ENCODE measurements at places on chromosomes 5 and 9.

GRCh38 chr5:149794487-149794971, 64.4 kb downstream of the PPARGC1B start:
- peak; percentile 58 for DNase-seq

DNA sequence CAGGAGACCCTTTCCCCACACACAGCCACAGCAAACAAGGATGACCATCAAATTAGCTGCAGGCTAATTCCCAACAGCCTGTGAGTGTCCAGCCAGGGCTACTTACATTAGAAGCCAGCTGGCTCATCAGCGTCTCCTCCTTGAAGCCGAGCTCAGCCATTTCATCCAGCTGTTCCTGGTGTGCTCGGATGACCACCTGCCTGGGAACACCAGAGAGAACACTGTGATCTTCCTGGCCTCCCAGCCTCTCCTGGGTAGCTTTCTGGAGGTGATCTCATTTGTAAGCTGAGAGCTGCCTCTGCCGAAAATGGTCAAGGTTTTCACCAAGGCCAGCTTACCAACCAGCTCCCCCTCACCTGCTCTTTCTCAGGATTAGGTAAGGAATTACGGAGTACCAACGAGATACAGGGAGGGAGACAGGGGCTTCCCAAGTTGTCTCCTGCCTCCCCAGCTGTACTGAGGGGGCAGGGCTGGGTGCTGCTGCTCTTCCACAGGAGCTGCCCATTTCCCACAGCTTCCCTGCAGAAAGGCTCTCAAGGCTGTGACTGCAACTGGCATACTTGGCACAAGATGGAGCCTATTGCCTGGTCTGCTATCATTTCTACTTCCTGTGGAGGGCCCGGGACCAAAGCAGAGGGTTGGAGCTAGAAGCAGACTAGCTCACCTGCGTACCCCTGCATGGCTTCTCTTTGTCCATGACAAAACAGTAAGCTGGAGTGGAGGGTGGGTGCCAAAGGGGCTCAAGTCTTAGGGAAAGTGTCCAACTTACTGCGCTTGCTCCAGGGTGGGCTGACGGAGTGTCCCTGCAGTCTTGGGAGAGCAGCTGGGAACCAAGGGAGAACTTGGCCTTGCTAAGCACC, 73.9 kb downstream of the KIF24 start:
- peak; percentile 41 for DNase-seq

DNA sequence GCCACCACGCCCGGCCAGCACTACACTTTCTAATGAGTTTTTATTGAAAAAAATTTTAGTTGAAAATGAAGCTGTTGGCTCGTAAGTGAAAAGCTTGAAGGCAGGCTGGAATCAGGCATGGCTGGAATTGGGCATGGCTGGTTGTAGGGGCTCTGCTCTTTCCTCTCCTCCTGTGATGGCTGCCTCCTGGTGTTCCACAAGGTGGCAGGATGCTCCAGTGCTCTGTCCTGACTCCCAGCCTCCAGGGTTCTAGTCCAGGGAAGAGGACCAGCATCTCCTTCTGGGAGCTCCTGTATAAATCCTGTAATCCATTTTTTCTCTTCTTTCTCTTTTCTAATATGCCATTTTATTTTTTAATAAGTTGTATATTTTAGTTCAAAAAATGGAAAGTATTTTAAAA, 57.2 kb upstream of the DHFR start:
- peak; percentile 21 for DNase-seq

- DNase-seq = peak; percentile 47
These were observed 132.6 kb downstream of the MRPL36 start for GRCh38 chr5:1666812-1667588.

DNA sequence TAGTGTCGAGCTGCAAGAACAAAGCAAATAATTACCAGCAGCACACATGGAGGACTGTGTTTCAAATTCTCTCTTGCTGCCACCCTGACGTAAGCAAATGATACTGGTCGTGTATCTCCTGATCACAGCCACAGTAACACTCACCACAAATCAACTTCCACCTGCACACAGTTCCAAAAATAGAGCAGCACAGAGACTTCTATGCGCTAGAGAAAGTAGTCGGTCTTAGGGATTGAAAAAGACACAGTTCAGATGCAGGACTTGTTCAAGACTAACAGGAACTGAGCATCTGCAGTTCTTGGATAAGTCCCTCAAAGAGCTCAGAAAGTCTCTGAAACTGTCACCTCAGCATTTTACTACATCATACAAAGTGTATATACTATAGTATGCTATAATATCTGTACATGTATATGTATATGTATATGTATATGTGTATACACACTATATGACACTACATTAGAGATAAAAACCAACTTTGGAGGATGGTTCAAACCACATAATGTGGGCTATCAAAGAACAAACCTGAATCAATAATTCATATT, 279.0 kb downstream of the GLIS3 start:
- DNase-seq = no peak

- no peak for DNase-seq
These were observed 27.3 kb downstream of the ZNF366 start for GRCh38 chr5:72479921-72480320.

- no peak for DNase-seq
These were observed 202.1 kb upstream of the WWC1 start for GRCh38 chr5:168089201-168089887.

GRCh38 chr9:136059321-136059791, 35.7 kb downstream of the NACC2 start:
- DNase-seq = no peak

DNA sequence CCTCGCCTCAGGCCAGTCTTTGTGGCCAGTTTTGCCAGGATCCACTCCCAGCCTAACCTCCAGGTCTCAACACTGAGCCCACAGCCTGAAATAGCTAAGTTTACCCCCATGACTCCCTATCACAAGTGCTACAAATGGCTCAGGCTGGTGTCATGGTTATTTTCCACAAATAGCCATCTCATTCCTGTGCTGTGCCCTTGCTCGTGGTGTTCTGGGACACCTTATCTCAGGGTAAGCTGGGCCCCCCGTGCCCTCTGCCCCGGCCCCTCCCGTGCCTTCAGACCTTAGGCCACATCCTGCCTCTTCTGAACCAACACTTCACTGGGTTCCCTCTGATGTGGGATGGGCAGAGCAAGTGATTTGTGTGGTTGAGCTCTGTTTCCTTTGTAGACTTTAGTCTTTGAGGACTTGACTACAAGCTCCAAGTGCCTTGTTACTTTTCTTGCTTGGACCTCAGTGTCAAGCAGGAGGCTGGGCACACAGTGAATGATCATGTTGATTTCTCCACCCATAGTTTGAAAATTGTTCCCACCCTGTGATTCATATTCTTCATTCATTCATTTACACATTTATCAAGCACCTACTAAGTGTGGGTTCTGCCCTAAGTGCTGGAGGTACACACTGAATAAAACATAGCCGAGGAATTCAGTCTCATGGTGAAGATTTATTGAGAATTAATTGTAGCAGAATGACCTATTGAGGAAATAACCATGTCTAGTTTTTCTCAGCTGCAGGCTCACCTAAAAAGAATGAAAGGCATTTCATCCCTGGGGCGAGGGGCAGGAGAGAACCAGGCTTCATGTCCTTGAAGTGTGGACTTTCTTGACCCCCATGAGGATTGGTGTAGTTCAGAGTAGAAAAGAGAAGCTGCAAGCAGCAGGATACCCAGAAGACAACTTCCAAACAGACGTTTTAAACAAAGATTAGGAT, 84.5 kb upstream of the CTNNA1 start:
- DNase-seq = no peak

DNA sequence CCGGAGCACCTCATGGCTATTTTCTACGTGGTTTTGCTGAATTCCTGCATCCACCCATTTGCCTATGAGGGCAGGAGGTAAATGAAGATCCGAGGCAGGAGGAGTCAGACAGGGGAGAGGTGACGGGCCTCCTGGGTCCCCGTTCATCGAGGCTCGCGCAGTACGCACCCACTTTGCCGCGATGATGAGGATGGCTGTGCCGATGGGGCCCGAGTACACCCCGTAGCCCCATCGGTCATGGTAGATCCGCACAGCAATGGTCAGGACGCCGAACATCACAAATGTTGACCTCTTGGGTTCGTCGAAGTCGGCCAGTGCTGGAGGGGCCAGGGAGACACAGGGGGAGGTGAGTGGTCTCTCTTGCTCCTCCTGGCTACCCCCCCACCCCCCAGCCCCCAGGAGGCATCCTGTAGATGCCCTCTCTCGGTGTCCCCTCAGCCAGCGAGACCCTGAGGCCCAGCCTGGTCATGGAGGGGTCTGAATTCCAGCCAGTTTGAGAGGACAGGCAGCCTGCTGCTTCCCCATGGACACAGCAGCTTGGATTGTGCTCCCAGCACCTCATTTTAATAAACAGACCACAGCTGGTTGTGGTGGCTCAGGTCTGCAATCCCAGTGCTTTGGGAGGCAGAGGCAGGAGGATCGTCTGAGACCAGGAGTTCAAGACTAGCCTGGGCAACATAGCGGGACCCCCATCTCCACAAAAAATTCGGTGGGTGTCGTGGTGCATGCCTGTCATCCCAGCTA, 5.9 kb downstream of the MYMK start:
- no peak for DNase-seq

GRCh38 chr5:42851481-42851880, 39.8 kb upstream of the SELENOP start:
- DNase-seq = no peak

GRCh38 chr5:32301891-32302290, 10.8 kb downstream of the MTMR12 start:
- no peak for DNase-seq

- DNase-seq = peak; percentile 4
These were observed 116.8 kb downstream of the ADAMTS6 start for GRCh38 chr5:65364907-65365306.

DNA sequence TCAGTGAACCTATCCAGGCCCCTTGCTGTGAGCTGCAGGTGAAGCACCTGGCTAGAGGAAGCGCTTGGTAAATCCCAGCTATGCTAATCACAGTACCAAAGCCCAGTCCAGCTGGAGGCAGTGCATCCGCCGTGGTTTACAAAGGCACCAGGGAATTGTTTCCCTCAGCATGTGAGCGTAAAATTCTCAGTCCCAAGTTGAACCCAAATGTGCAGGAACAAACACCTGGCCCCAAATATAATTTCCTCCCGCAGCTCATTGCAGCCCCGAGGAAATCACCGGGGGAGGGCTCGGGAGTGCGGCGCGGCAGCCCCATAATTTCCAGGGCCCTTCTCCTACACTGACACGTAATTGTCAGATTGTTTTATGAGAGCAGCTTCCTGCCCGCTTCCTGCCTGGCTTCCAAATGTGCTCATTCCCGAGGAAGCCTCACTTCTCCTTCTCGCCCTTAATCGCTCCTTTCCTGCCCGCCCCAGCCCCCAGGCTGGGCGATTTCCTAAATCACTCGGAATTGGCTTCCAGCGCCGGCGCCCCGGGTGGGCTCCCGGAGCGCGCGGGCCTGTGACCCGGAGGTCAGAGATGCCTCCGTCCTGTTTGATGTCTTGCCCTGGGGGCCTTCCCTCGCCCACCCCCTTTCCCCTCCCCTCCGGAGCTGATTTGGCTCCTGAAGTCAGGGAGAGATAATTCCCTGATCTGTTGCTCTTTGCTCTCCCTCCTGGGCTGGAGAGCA, 134.4 kb downstream of the FGF1 start:
- DNase-seq = no peak

- no peak for DNase-seq
These were observed 64.7 kb downstream of the RXRA start for GRCh38 chr9:134390947-134391318.

GRCh38 chr5:133793756-133794465, 174.5 kb downstream of the C5orf15 start:
- DNase-seq = no peak

- peak; percentile 31 for DNase-seq
These were observed 26.1 kb upstream of the MACIR start for GRCh38 chr5:103232393-103232999.

DNA sequence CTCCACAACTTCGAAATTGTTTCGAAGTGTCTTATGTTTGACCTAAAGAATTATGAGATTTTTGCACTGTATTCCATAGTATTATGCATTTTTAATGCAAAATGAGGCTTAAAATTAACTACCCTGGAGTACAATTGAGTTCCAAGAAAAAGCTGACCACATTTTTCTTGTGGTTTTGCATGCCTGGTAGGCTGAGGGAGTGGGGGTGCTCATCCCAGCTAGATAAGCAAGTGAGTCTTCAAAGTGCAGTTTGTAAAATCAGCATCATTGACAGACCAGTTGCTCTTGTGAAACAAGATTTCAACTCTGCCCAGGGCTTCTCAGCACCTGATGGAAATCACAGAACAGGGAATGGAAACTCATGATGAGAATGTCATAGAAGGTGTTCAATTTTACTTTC, 17.0 kb upstream of the NDUFS4 start:
- DNase-seq = no peak

- no peak for DNase-seq
These were observed 44.6 kb upstream of the GLDC start for GRCh38 chr9:6689893-6690674.

- DNase-seq = no peak
These were observed 531.9 kb upstream of the CHD1 start for GRCh38 chr5:99460701-99461100.

DNA sequence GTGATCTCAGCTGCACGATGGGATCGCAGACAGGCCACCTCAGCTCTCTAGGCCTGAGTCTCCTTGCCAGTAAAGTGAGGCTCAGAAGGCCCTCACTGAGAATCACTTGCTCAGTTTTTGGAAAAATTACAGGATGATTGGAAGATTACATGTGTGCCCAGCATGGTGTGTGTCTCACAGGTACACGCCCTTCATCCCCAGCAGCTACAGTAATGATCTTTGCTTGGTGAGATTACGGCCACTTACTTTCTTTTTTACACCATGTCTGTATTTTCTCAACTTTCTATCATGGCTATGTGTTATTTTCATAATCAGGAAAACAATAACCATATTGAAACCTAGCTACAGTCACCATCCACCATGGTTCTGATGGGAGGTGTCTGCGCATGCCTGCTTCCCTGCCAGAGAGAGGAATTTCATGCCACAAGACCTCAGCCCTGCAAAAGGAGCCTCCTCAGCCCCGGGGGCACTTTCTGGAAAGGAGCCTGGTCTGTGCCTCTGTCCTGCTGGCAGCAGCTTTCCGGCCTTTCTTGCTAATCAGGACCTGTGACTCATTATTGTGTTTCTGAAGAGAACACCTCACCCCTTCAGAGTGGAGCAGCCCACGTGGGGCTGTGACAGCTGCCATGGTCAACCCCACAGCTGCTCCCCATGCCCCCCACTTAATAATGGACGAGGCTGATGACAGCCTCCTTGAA, 64.2 kb upstream of the OLFM1 start:
- DNase-seq = no peak

DNA sequence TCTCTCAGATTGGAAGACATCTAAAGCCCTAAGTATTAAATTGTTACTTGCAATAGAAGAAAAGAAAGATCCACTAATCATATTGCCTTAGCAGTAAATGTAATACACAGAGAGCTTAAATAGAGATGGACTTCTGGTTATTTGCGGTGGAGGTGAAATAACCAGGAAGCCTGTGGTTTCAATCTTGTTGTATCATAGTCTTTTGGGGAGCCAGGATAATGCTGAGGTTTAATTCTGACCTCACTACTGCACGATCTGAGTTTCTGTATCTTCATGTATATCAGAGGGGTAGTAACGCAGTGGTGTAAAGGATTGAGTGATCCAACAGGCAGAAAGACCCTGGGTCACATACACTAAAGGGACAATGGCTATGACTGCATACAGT, 71.7 kb downstream of the ANKRD55 start:
- no peak for DNase-seq

GRCh38 chr5:111887706-111888105, 130.7 kb upstream of the NREP start:
- peak; percentile 36 for DNase-seq

All from muscle of back (tissue), 13 donors.